M059J (cell line): ENCODE measurements at places on chromosomes 12 and 14. TPM values are rescaled to one million over a fixed set of nuclear protein-coding genes. Genes with fewer than 3 reads are reported as not detected.

The BEGAIN gene
- 7.2 and 17.1 TPM in 2 replicates for total RNA-seq

The DDX11 gene
- total RNA-seq: 17.2 and 21.2 TPM in 2 replicates

The NRL gene
- total RNA-seq: 1.3 and 4.9 TPM in 2 replicates

The LPAR5 gene
- total RNA-seq: 0.27 TPM in 1 of 2 replicates, not detected in the other

The CLEC2B gene
- total RNA-seq: 34.4 and 45.5 TPM in 2 replicates

The ANO6 gene
- 39.9 and 64.2 TPM in 2 replicates for total RNA-seq

The PMCH gene
- total RNA-seq: not detected in 2 replicates

The SMOC1 gene
- total RNA-seq: 0.05 TPM in 1 of 2 replicates, not detected in the other

The ARMH4 gene
- total RNA-seq: 0.91 and 3.0 TPM in 2 replicates

DNA sequence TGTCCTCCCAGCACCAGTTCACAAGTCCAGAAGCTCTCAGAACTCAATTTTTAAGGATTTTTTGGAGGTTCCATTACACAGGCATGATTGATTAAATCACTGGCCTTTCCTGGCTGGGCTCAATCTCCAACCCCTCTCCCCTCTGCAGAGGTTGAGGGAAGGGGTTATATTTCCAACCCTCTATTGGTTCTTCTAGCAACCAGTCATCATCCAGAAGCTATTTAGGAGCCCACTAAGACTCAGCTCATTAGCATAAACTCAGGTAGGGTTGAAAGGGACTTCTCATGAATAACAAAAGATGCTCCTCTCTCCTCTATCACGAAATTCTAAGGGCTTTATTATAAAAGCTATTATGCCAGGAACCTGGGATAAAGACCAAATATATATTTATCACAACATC, 41.5 kb downstream of the SPPL3 start:
- DNase-seq: no peak

- DNase-seq: no peak
Measured at GRCh38 chr12:77599782-77600467, 230.8 kb upstream of the NAV3 start.

GRCh38 chr12:112130441-112130998, 5.2 kb downstream of the TRAFD1 start:
- DNase-seq: peak; percentile 50

DNA sequence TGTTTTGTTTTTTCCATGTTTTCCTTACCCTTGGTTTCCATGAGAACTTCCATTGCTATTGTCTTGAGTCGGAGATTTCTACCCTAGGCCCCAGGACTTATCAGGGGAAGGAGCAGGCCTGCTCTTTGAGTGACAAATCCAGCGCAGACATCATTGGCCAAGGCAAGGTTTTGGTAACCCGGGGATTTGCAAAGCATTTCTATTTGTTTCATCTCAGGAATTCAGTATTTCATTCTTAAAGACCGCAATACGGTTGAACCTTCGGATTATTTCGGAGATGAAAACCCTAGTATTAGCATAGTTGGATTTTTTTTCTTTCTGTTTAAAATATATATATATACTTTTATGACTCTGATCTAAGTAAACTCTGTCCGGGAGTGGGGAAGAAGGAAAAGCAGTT, 62.0 kb downstream of the TMEM132C start:
- DNase-seq: no peak
